Calu3 (cell line): ENCODE measurements at places on chromosomes 11 and 22.

GRCh38 chr11:22234743-22235142 lies 41.9 kb downstream of the ANO5 start:
- DNase-seq = no peak
- H3K27ac ChIP-seq = no peak overlapping the region
- H3K36me3 ChIP-seq = no peaks in the 10 kb centered on the region
- no peaks in the 10 kb centered on the region for H3K27me3 ChIP-seq
- H3K4me3 ChIP-seq = no peak overlapping the region

DNA sequence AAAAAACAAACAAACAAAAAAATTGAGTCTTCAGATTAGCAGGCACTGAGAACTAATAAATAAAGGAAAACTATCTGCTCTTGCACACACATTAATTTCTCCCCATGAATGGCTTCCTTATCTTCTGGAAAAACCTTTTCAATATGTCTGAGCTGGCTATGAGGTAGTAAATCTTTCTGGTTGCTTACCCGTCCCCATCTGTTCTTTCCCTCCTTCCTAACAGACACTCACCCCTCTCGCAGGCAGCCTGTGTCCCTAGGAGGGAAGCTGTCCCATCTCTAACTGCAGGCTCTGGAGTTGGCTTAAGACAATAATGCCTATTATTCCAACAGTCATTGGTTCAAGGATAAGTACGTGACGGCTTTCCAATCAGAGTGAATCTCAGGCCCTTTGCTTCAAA lies 8.2 kb upstream of the SCUBE2 start:
- no peaks in the 10 kb centered on the region for H3K36me3 ChIP-seq
- no peak overlapping the region for H3K4me3 ChIP-seq
- H3K27me3 ChIP-seq = peaks cover 27% of the 10 kb centered on the region
- DNase-seq = no peak
- H3K4me1 ChIP-seq = no peaks in the 10 kb centered on the region

GRCh38 chr11:92227230-92227814 lies 2.7 kb downstream of the FAT3 start:
- no peak for DNase-seq
- H3K36me3 ChIP-seq = peaks cover 24% of the 10 kb centered on the region
- H3K4me1 ChIP-seq = no peaks in the 10 kb centered on the region
- no peak overlapping the region for H3K27ac ChIP-seq

- H3K36me3 ChIP-seq = no peaks in the 10 kb centered on the region
- no peak overlapping the region for H3K4me3 ChIP-seq
- peaks cover 35% of the 10 kb centered on the region for H3K27me3 ChIP-seq
- no peak for DNase-seq
- no peak overlapping the region for H3K27ac ChIP-seq
Measured at GRCh38 chr11:44880953-44881352, 69.7 kb downstream of the TP53I11 start.

- H3K36me3 ChIP-seq = peaks cover 53% of the 10 kb centered on the region
- peak; percentile 30 for DNase-seq
- H3K4me3 ChIP-seq = peak overlapping the region; percentile 77
- peak overlapping the region; percentile 81 for H3K27ac ChIP-seq
Measured at GRCh38 chr11:66070604-66071380, 720 bp downstream of the PACS1 start.

GRCh38 chr11:83014951-83015350 lies 56.7 kb downstream of the RAB30 start:
- peaks cover 14% of the 10 kb centered on the region for H3K27me3 ChIP-seq
- no peaks in the 10 kb centered on the region for H3K4me1 ChIP-seq
- H3K36me3 ChIP-seq = no peaks in the 10 kb centered on the region
- H3K4me3 ChIP-seq = no peak overlapping the region
- H3K27ac ChIP-seq = no peak overlapping the region

GRCh38 chr11:75450826-75451821 lies 18.1 kb upstream of the KLHL35 start:
- no peak overlapping the region for H3K27ac ChIP-seq
- no peaks in the 10 kb centered on the region for H3K4me1 ChIP-seq
- H3K4me3 ChIP-seq = no peak overlapping the region
- DNase-seq = peak; percentile 49
- H3K36me3 ChIP-seq = no peaks in the 10 kb centered on the region

- H3K36me3 ChIP-seq = no peaks in the 10 kb centered on the region
- H3K4me3 ChIP-seq = no peak overlapping the region
- H3K27me3 ChIP-seq = no peaks in the 10 kb centered on the region
- peaks cover 8% of the 10 kb centered on the region for H3K4me1 ChIP-seq
- no peak for DNase-seq
Measured at GRCh38 chr22:27681037-27681436, 120.5 kb downstream of the MN1 start.

DNA sequence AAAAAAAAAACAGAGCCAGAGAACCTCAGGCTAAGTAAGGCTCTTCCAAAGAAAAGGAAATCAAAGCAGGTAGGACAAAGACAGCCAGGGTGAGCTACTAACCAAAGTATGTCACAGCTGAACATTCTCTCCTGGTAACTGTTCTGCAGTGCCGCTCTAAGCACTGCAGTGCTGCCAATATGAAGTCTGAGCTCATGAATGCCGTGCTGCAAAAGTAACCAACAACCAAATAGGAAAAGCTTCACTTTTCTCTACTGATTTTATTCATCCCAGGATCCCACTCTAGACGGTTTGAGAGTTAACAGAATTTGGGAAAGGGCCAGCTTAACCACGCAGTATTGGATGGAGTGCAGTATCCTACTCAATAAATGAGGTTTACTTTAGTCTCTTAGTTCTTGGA lies 3.5 kb downstream of the SIK3 start:
- no peak overlapping the region for H3K4me3 ChIP-seq
- H3K27ac ChIP-seq = no peak overlapping the region

DNA sequence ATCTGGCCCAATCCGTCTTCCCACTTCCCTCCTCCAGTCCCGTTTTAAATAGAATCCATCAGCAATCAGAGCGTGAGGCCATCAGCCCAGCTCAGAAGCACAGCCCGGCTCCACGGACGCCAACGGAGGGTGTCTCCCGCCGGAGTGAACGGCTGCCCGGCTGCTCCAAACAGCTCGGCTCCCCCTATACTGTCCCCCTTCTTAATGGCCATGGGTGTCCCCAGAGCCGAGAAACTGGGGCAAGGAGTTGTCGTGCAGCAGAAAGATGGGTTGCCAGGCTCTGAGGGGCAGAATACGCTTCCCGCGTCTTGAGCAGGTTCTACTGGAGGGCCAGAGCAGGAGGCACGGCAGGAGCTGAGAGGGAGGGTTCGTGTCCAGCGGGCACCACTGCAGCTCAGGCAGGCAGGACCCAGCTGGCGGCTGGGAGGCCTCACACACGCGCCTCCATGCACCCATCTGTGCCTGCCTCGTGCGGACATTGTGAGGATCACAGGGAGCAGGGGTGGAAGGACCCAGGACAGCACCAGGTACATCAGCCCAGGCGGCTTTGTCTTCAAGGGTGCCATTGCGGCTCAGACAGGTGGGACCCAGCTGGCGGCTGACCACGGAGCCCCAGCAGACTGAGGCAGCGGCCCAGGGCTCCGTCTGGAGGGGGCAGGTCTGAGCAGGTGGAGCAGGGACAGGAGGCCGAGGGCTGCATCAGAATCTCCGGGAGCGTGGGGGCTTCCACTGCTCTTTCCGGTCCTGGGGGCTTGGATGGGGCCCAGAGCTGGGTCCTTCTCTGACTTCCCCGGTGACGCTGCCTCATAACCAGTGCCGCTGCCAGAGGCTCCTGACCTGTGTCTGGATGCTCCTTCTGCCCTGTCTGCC lies 882.7 kb downstream of the BRD1 start:
- no peak overlapping the region for H3K27ac ChIP-seq
- DNase-seq = no peak
- no peaks in the 10 kb centered on the region for H3K36me3 ChIP-seq
- H3K4me1 ChIP-seq = no peaks in the 10 kb centered on the region
- no peaks in the 10 kb centered on the region for H3K27me3 ChIP-seq

DNA sequence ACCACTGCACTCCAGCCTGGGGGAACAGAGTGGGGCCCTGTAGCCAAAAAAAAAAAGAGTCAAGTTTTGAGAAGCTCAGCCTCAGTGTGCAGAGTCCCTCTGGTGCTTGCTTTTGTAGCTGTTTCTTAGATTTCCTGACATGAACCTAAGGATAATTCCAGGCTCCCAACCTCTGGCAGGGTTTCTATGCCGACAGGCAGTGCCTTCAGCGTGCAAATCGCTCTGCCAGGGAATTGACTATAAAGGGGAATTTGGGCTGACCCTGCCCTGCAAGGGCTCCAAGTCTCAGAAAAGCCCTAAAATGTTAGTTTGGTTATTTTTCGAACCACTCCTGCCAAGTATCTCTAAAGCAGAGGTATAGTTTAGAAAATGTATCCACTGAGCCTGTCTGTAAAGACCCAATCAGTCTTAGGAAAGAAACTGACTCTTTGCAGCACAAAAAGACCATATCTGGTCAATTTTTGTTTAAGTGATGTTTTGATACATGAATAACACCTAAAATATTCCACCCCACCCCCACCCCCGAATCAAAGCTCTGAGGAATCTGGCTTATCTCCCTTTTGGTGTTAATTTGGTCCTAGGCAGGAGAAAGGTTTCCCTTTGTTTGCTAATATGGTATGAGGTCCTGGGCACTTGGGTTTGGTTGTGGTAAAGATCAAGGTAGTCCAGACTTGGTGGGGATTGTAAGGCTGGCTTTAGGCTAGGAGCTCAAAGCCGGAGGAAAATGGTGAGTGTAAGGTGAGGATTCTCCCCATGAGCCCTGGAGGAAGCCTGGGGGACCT lies 49.7 kb downstream of the ANO1 start:
- H3K4me3 ChIP-seq = no peak overlapping the region
- H3K4me1 ChIP-seq = no peaks in the 10 kb centered on the region
- H3K36me3 ChIP-seq = no peaks in the 10 kb centered on the region

DNA sequence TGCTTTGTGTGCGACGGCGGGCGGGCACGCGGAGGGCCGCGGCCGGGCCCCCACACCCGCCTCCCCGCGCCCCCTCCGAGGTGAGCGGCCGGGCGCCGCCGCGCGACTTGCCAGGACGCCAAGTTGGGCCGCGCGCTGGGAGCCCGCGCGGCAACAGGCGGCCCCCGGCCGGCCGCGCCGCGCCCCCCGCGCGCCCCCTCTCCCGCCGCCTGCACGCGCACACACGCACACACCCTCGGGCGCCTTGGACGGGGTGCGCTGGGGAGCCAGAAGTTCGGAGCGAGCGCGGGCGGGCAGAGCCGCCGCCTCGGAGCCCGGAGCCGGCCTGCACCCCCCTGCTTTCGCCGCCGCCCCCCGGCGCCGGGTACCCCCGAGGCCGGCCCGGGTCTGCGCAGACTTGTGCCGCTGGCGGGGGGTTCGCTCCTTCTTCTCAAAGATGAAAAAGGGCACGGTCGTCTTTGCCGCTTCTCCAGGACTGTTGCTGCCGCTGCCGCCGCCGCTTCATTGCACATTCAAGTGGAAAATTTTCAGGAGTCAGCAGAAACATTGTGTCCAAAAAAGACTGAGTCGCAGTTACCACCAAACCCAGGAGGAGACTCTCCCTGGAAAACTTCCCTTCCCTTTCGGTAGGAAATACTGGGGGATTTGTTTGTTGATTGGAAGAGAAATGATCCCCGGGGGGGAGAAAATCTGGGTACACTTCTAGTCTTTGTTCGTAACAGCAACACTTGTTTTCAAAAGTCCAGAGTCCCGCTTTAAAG lies 895 bp downstream of the TEAD1 start:
- H3K27ac ChIP-seq = peak overlapping the region; percentile 90
- H3K4me1 ChIP-seq = peaks cover 24% of the 10 kb centered on the region
- H3K36me3 ChIP-seq = peaks cover 43% of the 10 kb centered on the region
- DNase-seq = no peak
- H3K4me3 ChIP-seq = peak overlapping the region; percentile 82

DNA sequence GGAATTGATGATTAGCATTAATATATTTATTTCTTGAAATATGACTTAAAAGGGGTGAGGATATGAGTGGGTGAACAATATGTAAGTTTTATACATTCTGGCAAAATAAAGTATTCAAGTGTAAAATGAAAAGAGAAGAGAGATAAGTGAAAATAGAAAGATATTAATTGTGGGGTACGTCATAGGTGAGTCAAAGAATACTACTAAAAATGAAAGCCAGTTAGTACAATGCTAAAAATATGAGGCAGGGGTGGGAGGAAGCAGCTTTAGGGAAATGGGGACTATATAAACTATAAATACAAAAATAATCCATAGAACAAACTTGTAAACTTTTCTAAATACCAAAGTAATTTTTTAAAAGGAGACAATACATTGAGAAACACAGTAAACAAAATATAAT lies 661.4 kb downstream of the CNTN5 start:
- DNase-seq = no peak
- H3K27ac ChIP-seq = no peak overlapping the region
- H3K36me3 ChIP-seq = no peaks in the 10 kb centered on the region

DNA sequence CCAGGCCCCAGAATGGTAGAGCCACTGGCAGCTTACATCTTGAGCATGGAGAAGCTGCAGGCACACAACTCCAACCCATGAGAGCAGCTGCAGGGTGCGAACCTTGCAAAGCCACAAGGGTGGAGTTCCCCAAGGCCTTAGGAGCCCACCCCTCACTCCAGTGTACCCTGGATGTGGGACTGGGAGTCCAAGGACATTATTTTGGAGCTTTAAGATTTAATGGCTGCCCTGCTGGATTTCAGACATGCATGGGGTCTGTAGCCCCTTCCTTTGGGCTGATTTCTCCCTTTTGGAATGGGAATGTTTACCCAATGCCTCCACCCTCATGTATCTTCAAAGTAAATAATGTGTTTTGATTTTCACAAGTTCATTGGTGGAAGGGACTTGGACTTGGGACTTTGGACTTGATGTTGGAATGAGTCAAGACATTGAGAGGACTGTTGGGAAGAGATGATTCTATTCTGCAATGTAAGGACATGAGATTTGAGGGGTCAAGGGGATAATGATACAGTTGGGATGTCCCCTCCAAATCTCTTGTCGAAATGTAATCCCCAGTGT lies 1.1 kb upstream of the KRTAP5-7 start:
- no peaks in the 10 kb centered on the region for H3K4me1 ChIP-seq
- no peaks in the 10 kb centered on the region for H3K36me3 ChIP-seq
- peaks cover 34% of the 10 kb centered on the region for H3K27me3 ChIP-seq
- no peak overlapping the region for H3K4me3 ChIP-seq
- H3K27ac ChIP-seq = no peak overlapping the region

DNA sequence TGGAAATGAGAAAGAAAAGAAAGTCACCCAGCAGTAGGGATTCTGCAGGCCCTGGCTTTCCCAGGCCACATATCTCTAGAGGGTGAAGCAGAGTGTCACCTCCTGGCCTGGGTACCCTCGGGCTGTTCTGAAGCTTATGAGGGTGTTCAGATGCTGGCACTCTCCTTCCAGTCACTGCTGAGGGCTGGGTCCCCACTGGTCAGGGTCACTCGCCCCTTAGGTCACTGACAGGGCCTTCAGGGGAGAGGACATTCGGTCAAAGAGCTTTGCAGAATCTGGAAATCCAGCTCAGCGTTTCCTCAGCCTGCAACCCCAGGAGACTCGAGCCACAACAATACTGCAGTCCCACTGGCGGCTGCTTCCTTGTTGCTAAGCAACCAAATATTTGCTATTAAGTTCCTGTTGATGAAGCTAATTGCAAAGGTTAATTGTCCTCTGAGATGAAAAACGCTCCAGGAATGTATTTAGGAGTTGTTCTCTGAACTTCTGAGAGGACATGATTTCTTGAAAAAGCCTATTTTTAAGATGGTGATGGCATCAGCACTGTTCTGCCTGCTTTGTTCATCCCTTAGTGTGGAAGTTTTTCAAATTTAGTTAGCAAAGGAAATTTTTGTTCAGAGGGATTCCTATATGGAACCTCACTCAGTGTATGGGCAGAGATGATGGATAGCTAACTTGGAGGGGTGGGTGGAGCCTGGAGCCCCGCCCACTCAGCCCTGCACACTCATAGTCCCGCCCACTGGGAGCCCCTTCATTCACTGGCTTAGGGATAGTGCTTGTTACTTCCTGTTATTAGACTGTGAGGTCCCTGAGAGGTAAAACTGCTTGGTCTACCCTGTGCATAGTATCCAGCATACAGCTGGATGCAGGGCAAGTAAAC lies 109.2 kb downstream of the CSNK2A3 start:
- H3K36me3 ChIP-seq = peaks cover 13% of the 10 kb centered on the region
- peak overlapping the region; percentile 48 for H3K27ac ChIP-seq
- no peak overlapping the region for H3K4me3 ChIP-seq
- no peaks in the 10 kb centered on the region for H3K4me1 ChIP-seq
